ENCODE measurements at places on chromosomes 13 and 19.
A peak's percentile ranks its signal among the peaks of the same experiment; 100 is the strongest.

GRCh38 chr13:106302011-106302410, 233.5 kb downstream of the EFNB2 start:
- no peak for DNase-seq

GRCh38 chr13:114268344-114269280, 12.8 kb upstream of the UPF3A start:
- DNase-seq = no peak

- DNase-seq = no peak
Measured at GRCh38 chr13:91813253-91813652, 414.8 kb downstream of the GPC5 start.

DNA sequence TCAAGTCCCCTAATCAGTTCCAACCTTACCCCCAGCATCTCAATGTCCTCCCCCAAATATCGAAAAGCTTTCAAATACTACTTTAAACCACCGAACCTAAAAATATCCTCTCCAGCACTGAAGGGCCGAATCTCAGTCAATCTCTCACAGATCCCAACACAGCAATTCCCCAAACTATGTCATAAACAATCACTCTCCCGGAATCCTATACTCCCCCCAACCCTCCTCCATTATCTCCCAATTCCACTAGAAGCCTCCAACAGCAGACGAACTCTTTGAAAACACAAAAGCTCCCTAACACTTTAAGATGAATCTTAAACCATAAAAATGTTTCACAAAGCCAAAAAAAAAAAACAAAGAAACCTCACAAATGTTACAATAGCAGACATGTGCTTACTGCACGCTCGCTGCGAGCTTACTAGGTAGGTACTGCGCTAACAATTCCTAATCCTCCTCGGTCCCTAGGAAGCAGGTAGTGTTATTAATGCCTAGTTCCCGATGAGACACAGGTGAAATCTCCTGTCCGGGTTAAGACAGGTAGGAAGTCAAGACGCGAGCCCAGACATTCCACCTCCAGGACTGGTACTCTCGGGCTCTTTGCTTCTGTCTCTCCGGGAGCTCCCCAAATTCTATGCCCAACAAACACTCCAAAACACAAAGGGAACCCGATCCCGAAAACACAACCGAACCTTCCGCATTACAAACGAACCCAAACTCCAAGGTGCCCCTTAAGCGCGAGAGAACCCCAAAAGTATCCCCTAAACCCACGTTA, 14.2 kb downstream of the FBXO46 start:
- peak; percentile 14 for DNase-seq

- DNase-seq = no peak
Measured at GRCh38 chr19:49154279-49154678, 917 bp downstream of the HRC start.

GRCh38 chr13:23571431-23571830, 1.2 kb downstream of the TNFRSF19 start:
- no peak for DNase-seq

GRCh38 chr19:7098701-7099596, 29.4 kb downstream of the ZNF557 start:
- peak; percentile 89 for DNase-seq

DNA sequence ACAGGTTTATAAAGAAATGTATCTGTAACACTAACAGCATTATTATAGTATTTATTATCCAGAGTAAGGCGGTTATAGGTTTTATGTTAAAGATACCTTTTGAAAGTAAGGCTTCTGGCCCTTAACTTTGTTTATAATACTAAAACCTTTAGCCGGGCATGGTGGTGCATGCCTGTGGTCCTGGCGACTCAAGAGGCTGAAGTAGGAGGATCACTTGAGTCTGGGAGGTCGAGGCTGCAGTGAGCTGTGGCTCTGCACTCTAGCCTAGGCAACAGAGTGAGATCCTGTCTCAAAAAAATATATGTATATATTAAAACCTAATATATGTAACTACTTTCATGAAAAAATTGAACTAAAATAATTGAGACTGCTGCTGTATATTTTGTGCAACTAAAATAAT, 98.7 kb upstream of the KLF5 start:
- DNase-seq = no peak

GRCh38 chr19:34918190-34918589, 8.5 kb upstream of the ZNF30 start:
- no peak for DNase-seq

DNA sequence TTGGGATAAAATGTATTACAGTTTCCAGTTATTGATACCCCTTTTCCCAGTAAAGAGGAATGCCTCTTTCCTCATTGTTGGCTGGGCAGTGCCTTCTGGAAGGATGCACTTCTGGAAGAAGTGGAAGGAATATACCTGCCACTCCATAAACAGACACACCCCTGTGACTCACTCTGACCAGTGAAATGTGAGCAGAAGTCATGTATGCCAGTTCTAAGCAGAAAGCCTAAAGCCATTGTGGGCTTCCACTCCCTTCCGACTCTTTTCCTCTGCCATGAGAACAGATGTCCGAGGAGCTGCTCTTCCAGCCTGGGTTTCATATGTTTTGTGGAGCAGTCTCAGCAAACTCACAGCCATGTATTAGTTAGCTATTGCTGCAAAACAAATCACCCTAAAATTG, 166.1 kb upstream of the SERP2 start:
- no peak for DNase-seq

- no peak for DNase-seq
Measured at GRCh38 chr13:111620586-111620985, 300.1 kb downstream of the TEX29 start.

GRCh38 chr19:13373599-13373998, 132.7 kb downstream of the CACNA1A start:
- no peak for DNase-seq

- DNase-seq = no peak
Measured at GRCh38 chr19:5132206-5132560, 163.3 kb downstream of the KDM4B start.

GRCh38 chr19:7729831-7730285, 2.1 kb downstream of the CLEC4G start:
- no peak for DNase-seq

DNA sequence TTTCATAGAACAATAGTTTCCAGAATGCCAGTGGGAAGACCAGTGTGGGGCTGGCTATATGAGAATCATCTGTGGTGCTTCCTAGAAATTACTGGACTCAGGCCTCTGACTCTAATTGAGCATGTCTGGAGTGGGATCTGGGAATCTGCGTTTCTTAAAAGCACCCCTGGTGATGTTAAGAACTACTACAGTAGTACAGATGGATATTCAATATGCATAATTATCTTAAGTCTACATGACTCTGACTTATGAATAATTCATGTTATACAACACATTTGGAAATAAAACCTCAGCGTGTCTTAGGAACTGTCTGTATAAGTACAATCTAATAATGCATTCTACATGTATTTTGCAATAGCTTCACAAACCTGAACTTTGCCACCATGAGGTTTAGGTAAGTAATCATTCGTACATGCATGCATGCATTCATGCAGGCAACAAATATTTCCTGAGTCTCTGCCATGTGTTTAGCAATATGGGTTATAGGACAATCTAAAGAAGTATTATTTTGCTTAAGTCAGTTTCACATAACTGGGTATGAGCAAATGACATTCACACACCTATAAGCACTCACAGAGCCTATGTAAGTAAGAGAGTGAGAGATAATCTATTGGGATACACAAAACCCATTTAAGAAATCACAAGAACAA, 62.0 kb downstream of the EPSTI1 start:
- no peak for DNase-seq

GRCh38 chr13:20303636-20304035, 71.5 kb upstream of the GJB6 start:
- DNase-seq = no peak

DNA sequence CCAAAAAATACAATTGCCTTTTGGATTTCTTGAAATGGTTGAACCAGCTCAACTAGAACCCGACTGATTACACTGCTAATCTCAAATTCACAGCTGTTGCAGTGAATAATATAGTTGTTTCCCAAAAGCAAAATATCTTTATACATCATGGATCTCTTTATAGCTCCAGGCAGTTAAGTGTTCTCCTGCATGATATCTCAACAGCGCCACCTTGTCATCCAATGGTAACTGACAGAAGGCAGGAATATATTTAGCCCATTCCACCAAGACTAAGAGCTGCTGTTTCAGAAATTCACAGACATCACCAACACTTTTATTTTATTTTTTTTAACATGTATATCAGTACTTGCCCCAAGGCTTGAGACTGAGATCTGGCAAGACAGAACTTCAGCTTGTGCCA, 1141.0 kb upstream of the PRR20A start:
- no peak for DNase-seq

DNA sequence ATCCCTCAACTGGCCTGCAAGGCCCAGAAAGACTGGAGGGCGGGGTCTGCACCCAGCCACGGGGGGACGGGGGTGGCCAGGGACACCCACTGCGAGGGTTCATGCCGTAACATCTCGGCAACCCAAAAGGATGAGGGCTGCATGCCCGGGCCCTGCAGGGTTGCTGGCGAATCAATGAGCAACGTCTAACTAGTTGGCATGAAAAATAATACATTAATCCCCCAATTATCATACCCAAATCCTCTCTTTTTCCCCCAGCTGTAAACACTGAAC, 232.2 kb downstream of the TUBA3C start:
- no peak for DNase-seq

GRCh38 chr19:29269641-29270040, 56.7 kb upstream of the UQCRFS1 start:
- no peak for DNase-seq

GRCh38 chr13:36752673-36753072, 66.3 kb upstream of the RFXAP start:
- no peak for DNase-seq

DNA sequence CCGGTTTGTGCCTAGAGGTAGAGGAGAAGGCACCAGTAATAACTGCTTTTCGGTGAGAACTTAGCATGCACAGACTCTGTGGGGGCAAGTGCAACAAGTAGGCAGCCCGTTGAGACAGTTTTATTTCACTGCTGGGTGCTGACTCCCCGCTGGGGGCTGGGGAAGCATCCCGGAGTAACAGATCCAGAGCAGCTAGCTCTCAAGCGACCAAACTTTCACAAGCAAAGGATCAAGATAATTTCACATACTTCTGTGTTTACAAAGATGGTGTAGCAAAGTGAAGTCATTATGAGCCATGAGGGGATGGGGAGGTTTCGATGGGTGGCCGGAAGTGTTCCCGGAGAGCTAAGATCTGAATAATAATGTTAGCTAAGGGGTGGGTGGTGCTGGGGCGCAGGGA, 2.8 kb downstream of the NACC1 start:
- DNase-seq = no peak

DNA sequence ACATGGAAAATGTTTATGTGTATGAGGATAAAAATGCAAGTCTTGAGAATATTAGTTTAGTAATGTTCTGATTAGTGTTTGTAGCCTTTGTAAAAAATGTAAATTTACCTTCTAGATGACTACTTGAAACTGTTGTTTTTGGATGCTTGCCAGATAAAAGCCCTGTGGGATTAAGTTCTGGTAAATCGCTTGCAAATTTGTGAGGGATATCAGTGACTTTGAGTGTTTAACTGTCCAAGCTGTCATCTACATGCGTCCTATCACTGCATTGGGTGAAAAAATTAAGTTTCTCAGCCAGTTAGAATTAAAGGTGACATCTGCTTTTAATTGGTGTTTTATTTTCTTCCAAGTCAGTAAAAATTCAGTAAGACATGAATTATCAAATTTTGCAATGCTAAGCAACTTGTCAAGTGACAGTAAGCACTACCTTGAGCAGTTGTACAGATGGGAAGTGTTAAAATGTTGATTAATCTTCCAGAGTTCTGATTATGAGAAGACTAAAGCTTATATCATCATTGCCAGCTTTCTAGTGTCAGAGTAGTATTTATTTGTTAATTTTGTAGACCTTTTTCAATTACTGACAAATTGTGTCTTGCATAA, 88.0 kb downstream of the PCCA start:
- no peak for DNase-seq

GRCh38 chr13:29578300-29579085, 17.0 kb downstream of the SLC7A1 start:
- DNase-seq = no peak

- DNase-seq = no peak
Measured at GRCh38 chr13:44904967-44905366, 84.3 kb downstream of the NUFIP1 start.

GRCh38 chr19:35813043-35813890, 622 bp upstream of the PRODH2 start:
- DNase-seq = no peak

DNA sequence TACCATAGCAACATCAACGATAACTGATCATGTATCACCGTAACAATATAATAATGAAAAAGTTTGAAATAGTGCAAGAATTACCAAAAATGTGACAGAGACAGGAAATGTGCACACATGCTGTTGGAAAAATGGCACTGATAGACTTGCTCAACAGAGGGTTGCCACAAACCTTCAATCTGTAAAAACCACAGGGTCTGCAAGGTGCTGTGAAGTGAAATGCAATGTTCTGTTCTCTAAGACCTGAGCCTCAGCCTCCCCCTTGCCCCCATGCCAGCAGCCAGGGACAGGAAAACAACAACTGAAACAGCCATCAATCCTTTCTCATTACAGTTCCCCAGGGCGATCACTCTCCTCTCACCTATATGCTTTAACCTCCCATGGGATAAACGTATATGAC, 88.4 kb downstream of the USP12 start:
- DNase-seq = no peak

- no peak for DNase-seq
Measured at GRCh38 chr13:69769608-69770007, 338.0 kb upstream of the ATXN8OS start.

DNA sequence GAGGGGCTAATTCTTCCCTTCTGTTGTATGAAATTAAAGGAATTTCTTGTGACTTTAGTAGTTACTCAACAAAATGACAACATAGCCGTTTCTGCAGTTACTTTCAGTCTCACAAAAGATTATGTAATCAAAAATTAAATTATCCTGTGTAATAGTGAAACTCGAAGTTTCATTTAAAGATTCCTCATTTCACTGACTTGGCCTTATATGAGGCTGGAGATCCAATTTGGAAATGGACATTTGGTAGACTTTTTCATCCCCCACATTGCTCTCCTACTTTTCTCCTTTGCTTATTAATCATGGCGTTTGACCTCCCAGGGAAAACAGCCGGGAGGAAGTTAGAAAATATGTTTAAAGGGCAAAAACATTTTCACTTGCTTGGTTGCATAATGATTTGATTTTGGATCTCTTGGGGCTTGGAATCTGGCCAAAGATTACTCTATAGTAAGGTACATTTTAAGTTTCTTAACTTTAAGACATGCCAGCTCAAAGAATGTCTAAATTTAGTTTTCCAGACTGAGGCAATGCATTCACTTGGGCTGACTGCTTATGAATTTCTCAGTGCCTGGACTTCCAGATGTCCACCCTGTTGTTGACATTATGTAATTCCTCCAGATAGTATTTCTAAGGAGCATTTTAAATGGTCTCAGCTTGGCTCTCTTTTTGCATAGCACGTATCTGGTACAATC, 1364.9 kb upstream of the MIR17HG start:
- DNase-seq = no peak

DNA sequence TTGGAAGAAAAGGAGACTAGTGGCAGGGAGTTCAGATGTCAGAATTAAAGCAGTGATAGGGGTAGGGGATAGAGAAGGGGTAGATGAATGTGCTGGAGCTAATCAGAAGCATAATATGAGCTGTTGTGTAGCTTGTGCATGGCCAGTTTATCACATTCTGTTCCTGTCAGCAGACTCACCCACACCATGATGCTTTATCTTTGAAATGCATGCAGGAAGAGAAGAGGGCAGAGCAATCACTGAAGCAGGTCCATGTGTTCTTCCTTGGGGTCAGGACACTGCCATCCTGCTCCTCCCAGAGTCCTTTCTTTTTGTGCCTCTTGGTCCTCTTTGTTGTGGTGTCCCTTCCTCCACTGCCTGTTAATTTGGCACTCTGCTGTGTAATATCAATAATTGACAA, 5.8 kb downstream of the CHAMP1 start:
- DNase-seq = no peak

GRCh38 chr13:29722415-29722814, 126.9 kb upstream of the SLC7A1 start:
- no peak for DNase-seq

All from activated naive CD4-positive, alpha-beta T cell treated with Interleukin-2 at 50 U/mL for 16 hours (primary cell).